Osteoblast (primary cell): ENCODE measurements at places on chromosomes 5 and 9. TPM values are rescaled to one million over a fixed set of nuclear protein-coding genes. Genes with fewer than 3 reads are reported as not detected.
A peak's percentile ranks its signal among the peaks of the same experiment; 100 is the strongest.

DNA sequence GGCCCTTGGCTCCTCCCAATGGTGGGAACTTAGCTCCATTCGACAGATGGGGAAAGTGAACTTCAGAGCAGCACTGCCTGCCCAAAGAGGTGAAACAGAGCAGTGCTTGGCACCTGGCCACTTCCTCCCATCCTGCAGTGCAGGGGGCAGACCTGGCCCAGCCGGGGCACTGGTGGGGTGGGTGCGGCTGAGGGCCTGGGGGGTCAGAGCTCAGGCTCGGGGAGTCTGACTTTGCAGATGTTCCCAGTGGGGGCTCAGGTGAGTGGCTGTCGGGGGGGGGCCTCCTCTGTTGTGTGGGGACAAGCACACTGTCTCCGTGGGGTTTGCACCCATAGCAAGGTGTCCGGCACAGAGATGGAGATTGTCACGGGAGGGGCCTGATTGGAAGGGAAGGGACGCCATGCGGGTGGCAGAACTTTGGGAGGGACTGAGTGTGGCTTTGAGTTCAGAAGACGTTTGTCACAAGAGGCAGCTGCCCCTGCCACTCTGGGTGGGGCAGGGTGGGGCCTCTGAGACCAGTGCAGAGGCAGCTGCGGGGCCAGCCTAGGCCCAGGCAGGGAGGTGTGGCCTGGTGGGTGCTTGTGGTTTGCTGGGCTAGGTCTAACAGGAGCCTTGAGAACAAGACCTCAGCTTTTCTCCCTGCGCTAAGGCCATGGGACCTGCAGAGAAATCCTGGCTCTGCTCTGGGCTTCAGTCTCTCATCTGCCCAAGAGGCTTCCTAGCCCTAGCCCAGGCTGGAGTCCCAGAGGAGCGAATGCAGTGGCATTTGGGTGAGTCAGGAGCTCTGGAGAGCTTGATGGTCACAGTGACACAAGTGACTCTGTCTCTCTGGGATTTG lies 2.5 kb downstream of the MYMK start:
- DNase-seq: peak; percentile 19

- peak; percentile 66 for DNase-seq
Observed at GRCh38 chr5:151628112-151628823, 37.1 kb upstream of the FAT2 start.

DNA sequence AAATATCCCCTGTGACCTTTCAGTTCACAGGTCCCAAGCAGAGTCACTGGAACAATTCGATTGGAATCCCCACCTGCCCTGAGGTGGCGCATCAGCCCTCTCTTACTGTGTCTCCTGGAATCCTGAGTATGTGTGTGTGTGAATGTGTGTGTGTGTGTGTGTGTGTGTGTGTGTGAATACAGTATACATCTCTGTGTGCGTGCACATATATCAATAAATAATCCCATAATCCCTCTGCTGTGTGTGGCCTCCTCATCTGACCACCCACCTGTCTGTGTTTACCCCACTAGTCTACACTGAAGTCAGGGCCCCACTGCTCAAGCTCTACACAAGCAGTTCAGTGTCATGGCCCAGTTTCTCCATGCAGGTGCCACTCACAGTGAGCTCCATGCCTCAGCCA lies 187.4 kb downstream of the ERCC6L2 start:
- DNase-seq: no peak

Gene ZFP37
- 3.2 and 3.3 TPM in 2 replicates for total RNA-seq

Gene BTF3
- 207 and 218 TPM in 2 replicates for total RNA-seq
